ENCODE measurements at places on chromosomes 7 and 10.
A peak's percentile ranks its signal among the peaks of the same experiment; 100 is the strongest.

DNA sequence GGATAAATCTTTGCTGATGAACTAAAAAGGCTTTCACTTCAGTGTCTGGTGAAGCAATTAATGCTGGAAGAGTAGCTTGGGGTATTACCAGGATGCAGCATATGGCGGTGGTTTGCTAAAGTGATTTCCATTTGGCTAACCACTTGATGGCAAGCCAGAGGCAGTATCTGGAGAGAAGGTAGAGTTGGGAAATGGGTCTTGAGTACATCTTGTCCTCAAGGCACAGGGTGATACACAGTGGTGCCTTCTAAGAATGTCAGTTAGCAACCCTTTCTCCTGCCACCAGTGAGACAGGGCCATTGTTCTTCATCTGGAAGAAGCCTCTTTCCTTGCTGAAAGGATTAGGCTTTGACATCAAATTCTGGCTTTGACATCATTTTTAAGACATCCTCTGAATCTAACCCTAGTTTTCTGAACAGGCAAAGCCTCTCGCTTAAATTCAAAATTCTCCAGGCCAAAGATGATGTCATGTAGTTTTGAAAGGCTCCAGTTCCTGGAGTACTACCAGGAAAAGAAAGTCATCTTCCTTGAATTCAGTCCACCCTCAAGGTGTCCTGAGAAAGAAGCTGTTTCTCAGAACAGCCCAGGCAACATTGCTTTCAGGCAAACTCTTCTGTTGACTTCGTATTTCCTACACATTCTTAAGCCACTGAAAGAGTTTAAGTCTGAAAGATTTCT is 162.4 kb downstream of the ARID5B start:
- no peak for DNase-seq

DNA sequence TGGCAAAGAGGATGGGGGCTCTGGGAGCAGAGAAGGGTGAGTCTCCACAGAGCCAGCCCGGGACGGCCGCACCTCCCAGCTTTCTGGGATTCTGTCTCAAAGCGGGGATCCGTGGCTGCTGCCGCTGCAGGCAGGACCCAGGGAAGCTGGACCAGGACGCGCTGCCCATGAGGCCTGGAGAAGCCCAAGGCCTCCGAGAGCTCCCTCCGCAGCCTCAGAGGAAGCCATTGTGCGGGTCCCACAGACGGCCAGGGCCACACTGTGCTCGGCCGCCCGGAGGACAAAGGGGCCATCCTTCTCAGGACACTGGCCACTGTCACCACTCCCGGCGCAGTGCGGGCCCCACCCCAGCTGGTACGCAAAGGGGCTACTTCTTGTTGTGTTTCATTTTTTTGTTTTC is 79.3 kb upstream of the PDGFA start:
- no peak for DNase-seq

DNA sequence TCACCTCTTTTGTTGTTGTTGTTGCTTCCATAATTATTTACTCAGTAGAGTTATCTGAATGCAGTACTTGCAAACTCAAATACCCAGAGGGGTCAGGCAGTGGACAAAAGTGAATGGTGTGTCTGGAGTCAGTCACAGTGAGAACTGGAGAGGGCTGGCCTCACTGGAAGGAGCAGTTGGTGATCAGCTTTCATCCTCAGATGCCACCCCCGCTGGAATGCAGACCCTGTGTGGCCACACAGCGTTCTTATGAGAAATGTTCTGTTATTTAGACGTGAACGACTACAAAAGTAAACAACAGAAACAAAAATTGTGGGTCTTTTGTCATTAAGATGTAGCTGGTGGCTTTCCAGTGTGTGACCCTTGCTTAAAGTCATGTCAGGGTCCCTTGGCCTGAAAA is 29.6 kb upstream of the VPS41 start:
- no peak for DNase-seq

DNA sequence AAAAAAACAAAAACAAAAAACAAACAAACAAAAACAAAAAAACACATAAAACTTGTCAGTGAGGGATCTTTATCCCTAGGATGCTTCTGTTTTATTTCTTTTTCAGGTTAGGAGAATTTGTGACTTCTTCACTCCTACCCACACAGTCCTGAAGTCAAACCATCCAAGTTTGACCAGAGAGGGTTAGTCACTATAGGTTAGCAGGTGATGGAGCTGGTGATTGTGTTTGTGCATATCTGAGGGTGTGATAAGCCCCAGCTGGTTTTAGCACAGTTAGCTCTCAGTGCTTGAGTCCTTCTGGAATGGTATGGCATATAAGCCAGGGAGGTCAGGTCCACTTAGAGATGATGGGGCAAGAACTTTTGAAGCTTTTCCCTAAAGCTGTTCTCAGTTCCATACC is 11.8 kb upstream of the IKZF1 start:
- no peak for DNase-seq

DNA sequence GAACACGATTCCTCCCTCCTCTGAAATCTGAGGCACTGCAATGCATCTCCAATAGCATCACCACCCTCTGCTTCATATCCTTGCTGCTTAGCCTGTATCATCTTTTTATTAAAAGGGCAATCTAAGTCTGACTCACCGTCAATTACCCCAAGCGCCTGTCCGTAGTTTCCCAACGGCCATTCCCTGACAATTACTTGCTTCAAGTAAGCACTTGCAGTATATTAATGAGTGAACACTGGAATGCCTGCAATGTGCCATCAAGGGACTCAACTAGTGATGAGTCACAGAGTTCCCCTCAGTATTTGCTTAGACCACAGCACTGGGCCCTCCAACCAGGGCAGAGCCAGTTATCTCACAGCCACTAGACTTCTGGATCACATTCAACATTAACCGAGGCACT is 19.5 kb upstream of the PPP1R3C start:
- peak; percentile 97 for DNase-seq

DNA sequence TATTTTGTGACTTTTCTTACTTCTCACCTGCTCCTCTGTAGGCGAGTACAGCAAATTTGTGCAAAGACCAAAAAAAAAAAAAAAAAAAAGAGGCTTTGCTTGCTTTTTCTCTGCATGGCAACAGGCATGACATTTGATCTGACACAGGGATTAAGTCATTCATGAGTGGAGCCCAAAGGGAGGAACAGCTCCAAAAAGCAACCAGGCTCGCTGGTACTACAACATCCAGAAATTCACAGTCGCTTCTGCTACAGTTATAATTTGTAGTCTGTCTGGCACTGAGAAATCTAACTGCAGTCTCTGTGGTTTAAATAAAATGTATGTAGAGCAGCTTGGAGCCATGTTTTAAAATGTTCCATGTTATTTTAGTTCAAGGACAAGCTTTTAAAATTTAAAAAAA is 31.7 kb downstream of the MKX start:
- no peak for DNase-seq

- no peak for DNase-seq
Measured at GRCh38 chr10:52210161-52210560, 103.9 kb upstream of the DKK1 start.

DNA sequence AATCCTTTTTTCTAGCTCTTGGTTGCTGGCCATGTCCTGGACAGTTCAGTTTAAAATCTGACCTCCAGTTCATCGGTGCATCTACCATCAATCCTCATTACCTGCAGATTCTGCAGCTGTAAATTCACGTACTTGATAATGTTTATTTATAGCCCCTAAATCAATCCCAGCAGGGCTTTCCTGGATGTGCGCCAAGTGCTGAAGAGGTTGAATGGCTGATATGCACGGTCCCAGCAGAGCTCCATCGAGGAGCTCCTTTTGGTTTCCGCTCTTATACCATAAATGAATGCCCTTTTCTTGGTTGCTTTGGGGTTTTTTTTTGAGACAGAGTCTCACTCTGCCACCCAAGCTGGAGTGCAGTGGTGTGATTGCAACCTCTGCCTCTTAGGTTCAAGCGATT is 91.2 kb upstream of the CCZ1B start:
- DNase-seq = no peak

DNA sequence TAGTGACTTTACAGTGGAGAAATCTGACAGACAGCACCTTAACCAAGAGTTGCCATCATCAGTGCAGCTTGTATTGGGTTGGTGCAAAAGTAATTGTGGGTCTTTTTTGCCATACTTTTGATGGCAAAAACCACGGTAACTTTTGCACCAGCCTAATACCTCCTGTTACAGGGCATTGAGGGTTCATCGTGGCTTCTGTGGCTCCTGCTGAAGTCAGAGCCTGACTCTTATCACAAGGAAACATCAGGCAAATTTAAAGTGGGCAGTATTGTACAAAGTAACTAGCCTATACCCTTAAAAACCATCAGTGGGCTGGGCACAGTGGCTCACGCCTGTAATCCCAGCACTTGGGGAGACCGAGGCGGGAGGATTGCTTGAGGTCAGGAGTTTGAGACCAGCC is 117.4 kb downstream of the HECW1 start:
- no peak for DNase-seq

- DNase-seq = peak; percentile 86
Measured at GRCh38 chr7:46391231-46392201, 470.4 kb upstream of the IGFBP3 start.

DNA sequence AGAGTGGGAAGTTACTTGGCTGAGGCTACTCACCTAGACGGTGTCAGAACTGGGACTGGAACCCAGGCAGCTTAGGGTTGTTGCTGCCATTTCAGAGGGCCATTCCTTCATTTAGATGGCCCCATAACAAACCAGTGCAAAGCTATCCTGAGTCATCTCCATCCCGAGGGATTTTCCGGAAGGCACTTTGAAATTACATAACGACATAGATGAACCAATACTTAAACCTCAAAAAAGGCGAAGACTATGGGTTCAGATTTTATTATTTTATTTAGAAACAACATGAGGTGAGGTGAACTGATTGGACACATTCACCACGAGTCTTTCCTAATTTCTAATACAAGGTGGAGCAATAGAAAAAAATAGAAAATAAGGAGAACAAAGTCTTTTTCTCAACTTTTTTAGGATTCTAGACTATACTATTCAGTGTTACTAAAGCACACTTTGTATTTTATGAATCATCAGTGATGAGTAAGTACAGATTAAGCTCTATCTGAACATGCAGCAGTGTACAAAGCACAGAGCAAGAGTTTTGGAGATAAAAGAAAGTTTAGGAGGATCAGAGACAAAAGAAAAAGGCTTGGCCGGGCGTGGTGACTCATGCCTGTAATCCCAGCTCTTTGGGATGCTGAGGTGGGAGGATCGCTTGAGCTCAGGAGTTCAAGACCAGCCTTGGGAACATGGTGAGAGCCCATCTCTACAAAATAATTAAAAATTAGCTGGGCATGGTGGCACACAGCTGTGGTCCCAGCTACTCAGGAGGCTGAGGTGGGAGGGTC is 79.5 kb upstream of the SVIL start:
- peak; percentile 50 for DNase-seq

DNA sequence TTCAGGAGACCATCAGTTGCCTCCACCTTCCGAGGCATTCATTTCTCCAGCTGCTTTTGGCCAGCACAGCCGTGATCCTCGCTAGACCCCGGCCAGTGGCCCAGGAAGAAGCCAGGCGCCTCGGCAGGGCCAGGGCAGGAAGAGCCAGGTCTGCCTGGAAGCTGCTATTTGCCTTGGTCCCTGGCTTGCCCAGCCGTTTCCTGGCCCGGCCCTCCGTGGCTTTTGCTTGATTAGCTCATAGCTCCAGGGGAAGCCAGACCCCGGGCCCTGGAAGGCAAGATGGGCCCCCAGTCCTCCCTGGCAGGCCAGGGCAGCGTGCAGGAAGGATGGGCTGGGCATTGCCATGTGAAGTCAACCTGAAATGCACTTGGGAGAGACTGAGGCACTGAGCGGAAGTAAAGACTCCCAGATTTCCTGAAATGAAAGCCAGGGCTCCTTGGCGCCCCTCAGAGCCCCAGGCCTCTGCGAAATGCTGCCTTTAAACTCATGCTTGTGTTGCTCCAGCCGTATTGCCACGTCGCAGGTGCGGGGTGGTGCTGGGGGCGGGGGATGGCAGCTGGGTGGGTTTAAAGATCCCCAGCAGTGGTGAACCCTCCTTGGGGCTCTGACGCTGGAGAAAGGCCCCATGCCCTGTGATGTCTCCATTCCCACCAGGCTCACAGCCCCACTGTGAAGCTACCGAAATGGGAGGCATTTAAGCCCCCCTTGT is 160.6 kb downstream of the GRK5 start:
- DNase-seq = no peak

DNA sequence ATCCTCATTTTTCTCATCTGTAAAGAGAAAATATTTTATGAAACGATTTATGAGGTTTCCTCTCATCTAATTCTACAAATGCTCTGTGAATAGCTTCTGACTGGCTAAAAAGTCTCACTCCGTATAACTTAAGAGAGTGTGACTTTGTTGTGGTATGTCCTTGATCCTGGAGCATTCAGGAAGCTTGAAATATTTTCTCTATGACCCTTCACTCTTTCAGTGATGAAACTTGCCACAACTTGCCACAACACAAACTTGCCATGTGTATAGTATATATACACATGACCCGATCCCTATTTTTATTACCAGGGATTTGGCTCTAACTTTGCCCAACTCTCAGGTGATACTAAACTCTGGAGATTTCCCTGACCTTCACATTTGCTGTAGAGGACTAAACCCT is 74.1 kb downstream of the TES start:
- DNase-seq = no peak

DNA sequence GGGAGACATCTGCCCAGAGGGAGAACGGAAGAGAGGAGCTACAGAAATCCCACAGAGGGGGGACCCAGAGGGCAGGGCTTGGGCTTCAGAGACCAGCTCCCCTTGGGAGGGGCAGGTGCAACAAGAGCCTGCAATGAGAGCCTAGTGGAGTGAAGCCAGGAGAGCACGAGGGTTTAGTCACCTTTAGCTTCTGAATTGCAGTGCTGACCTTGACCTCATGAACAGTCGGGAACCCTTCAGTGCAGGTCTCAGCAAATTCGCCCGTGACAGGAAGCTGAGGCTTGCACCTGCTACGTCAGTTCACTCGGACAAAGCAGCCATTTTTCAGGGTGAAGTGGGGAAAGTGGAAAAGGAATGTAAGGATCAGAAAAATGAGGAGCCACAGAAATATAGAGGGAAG is 306.8 kb upstream of the CDC14C start:
- DNase-seq = no peak

- DNase-seq = no peak
Measured at GRCh38 chr7:92423710-92424131, 23.6 kb upstream of the GATAD1 start.

DNA sequence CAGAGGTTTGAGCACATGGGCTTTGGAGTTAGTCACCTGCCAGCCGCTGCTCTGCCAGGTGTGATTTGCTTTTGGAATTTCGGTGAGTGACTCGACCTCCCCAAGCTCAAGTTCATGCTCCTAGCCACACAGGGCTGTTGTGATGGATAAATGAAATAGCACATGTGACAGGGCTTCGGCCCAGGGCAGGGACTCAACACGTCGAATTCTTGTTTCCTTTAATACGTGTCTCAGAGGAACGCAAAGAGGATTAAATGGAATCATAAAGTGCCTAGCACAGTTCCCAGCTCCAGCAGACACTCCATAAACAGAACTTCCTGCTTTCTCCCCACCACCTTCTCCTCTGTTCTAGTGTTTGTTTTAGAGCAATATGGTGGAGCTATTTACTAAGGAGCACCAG is 88.3 kb upstream of the CHST15 start:
- no peak for DNase-seq

Data from GM04504 (cell line).